ENCODE measurements at places on chromosomes 11 and 22. TPM values are rescaled to one million over a fixed set of nuclear protein-coding genes. Genes with fewer than 3 reads are reported as not detected.
A peak's percentile ranks its signal among the peaks of the same experiment; 100 is the strongest.

DNA sequence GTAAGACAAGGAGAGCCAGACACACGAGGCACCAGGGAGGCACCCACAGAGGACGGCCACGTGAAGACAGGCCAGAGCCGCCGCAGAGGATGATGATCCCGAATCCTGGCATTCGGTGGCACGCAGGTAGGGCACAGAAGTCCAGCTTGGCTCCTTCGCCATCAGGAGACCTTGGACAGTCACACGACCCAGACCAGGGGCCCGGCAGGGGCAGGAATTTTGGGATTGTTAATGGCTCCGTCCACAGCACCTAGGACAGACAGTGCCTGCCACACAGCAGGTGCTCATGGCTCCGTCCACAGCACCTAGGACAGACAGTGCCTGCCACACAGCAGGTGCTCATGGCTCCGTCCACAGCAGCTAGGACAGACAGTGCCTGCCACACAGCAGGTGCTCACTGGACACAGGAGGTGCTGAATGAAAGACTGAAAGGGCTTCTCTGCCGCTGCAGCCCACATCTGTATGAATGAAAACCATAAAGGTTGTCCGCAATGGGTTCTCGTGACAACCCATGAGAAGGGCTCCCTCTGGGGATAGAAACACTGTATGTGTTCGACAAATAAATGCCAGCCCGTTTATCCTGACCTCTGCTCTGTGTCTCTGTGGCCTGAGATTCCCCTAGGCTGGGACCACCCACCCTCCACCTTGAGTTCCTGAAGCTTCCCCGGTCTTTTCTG is 341.6 kb downstream of the CTTN start:
- no peak for DNase-seq

The SULT4A1 gene
- total RNA-seq, result 0.28 TPM

The SOX6 gene
- 7.6 TPM for total RNA-seq

DNA sequence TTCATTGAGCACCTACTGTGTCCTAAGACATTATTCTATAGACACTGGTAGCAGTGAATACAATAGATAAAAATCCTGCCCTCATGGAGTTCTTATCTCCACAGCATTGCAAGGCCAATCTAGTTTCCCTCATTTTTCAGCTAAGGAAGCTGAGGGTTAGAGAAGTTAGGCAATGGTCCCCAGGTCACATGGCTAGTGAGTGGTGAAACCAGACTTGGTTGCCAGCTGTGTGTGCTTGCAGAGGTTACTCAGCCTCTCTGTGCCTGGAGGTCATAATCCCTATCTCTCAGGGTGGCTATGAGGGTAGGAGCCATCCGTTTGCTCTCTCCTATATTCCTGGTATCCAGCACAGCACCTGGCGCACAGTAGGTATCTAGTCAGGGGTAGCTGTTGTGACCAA is 147.7 kb upstream of the SEZ6L start:
- no peak for DNase-seq

The OR52N2 gene
- not detected for total RNA-seq

The SCN4B gene
- total RNA-seq, result 1.6 TPM

The MAP6 gene
- 0.58 TPM for total RNA-seq

- DNase-seq, result no peak
These were observed 4.1 kb upstream of the HBG2 start for GRCh38 chr11:5258543-5259262.

The OR51B4 gene
- total RNA-seq, result not detected

DNA sequence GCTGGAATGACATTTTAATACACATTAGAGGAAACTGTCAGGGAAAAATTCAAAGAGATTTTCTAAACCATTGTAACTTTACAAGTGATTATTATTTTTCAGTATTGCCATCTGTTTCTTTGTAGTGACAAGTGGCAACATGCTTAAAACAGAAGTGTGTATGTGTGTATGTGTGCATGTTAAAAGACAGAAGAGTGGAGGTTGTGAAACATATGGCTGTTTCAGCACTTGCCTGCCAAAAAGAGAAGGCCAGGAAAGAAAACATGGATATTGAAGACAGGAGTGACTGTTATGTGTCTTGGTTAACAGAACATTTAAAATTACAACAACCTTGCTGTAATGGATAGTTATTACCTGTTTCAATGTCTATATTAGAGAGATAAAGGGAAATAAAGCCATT is 24.3 kb upstream of the VWA5A start:
- DNase-seq, result no peak

- no peak for DNase-seq
These were observed 3.9 kb downstream of the FDX1 start for GRCh38 chr11:110433393-110434333.

GRCh38 chr11:121892863-121893262 is 223.2 kb downstream of the BLID start:
- no peak for DNase-seq

The C11orf97 gene
- total RNA-seq, result not detected

The DBX1 gene
- not detected for total RNA-seq

The CRYBB2 gene
- 0.37 TPM for total RNA-seq

DNA sequence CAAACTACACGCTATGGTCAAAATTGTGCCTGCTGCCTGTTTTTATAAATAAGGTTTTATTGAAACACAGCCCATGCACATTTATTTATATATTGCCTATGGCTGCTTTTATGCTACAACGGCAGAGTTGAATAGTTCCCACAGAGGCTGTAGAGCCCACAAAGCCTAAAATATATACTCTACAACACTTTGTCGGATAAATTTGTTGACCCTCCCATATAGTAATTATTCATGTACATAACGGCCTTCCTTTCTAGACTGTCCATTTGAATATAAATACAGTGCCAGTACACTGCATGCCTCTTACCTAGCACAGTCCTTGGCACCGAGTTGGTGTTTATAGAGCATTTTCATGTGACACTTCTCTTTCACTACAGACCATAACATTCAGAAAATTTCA is 314.0 kb downstream of the LRRC4C start:
- no peak for DNase-seq

DNA sequence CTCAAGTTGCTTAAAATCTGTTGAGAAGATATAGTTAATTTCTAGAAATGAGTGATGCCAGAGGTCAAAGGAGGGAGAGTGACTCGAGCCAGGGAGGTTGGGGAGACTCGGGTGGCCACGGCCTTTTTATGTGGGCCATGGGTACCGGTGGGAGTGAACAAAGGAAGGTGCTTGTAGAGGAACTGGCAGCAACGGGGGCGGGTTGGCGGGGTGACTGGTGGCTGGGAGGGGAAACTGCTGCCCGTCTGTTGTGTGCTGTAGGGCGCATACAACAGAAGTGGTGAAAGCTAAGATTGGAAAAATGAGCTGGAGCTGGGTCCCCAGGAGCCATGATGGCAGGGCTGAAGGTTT is 5.4 kb downstream of the DAGLA start:
- DNase-seq, result no peak

DNA sequence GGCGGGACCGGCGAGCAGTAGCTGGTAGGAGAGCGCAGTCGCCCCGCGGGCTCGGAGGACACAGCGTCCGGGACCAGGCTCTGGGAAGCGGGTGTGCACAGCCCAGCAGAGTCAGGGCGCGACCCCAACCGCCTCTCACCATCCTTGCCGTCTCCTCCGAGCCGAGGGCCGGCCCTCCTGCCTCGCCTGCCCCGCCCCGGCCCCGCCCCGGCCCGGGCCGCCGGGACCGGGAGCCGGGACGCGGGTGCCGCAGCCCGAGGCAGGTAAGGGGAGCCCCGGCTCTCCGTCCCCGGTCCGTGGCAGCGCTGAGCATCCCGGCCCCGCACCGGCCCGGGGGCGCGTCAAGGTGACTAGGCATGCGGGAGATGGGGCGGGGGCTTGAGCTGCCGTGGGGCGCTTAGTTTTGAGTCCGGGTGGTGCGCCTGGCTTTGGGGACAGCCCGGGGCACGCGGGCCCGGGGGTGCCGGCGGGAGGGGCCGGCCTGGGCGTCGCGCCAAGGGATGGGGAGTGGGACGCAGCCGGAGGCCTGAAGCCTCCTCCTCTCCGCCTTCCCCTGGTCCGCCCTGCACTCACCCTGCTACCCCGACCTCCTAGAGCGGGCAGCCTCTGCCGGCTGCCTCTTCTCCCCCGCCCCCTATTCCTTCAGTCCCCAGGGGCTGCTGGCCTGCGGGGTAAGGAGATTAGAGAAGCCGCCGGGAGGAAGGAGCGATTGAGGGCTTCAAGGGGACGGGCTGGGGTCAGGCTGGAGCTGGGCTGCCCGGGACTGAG is at the start of gene ABCG4:
Gene ABCG4, plus strand, starts transcription at position 35 of the 768 bp plus-strand sequence. CDS start 914 bp downstream, outside the sequence.
- no peak for DNase-seq

- DNase-seq, result no peak
These were observed 157.4 kb downstream of the BUD13 start for GRCh38 chr11:116615211-116615865.

DNA sequence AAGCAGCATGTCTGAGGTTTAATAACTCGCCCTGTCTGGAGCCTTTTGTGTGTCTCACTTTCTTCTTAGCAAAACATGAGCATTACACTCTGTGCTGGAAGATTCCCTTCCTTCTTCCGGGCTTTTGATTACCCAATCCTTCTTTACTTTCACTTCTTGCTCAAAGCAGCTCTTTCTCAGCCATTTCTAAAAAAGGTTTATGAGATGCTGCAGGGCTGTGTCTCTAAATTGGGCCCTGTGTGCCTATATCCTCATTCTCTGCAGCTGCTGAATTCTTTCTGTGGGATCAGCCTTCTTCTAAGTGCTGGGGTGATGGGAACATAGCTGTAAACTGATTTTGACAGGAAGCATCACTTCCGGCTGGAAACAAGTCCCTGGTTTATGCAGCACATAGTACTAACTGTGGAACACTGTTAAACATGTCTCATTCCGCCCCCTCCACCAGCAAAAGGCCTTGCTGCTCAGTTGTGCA is 71.8 kb downstream of the PIWIL4 start:
- DNase-seq, result no peak

The APOA5 gene
- total RNA-seq, result not detected

DNA sequence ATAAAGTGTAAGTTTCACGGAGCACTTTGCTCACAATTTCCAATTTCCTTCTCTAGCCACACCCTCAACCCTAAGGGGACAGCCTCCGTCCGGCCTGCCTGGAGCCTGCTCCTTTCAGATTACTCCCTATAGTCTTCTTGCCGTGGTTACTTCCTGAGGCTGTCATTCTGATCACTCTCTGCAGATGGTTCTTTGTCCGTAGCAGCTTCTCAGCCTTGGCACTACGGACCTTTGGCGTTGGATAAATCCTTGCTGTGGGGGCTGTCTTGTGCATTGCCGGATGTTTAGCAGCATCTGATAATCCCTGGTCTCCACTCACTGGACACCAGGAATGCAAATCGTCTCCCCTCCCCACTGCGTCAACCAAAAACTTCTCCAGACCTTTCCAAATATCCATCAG is 447.5 kb upstream of the KIRREL3 start:
- no peak for DNase-seq

The SCARF2 gene
- total RNA-seq, result 1.8 TPM

The NCF4 gene
- 11.2 TPM for total RNA-seq

GRCh38 chr22:44025171-44026065 is 1.3 kb downstream of the PARVB start:
- DNase-seq, result peak; percentile 62
